ENCODE measurements at places on chromosomes 3 and 15. TPM values are rescaled to one million over a fixed set of nuclear protein-coding genes. Genes with fewer than 3 reads are reported as not detected.

The KY gene
- total RNA-seq = 2.1 TPM

The ROBO2 gene
- 0.36 TPM for total RNA-seq

The SOX14 gene
- not detected for total RNA-seq

The DOCK3 gene
- total RNA-seq = 0.36 TPM

The SMAD6 gene
- total RNA-seq = 31.8 TPM

The C3orf33 gene
- 4.7 TPM for total RNA-seq

The OIP5 gene
- 0.88 TPM for total RNA-seq

The GOLGA8G gene
- not detected for total RNA-seq

The KIF7 gene
- 12.3 TPM for total RNA-seq

The KIF23 gene
- total RNA-seq = 8.3 TPM

The SCG5 gene
- total RNA-seq = 9.0 TPM

The PTX3 gene
- 537 TPM for total RNA-seq

The MME gene
- 102 TPM for total RNA-seq

The KBTBD12 gene
- not detected for total RNA-seq

The BCL2A1 gene
- 0.29 TPM for total RNA-seq

The COPB2 gene
- 173 TPM for total RNA-seq

The TTC21A gene
- total RNA-seq = 8.5 TPM

The PLA2G4E gene
- not detected for total RNA-seq

The OR4F15 gene
- not detected for total RNA-seq
